ENCODE measurements at places on chromosomes 6 and 20. TPM values are rescaled to one million over a fixed set of nuclear protein-coding genes. Genes with fewer than 3 reads are reported as not detected.

Gene LY6G5C
- 1.3 TPM for total RNA-seq

Gene SNPH
- total RNA-seq, result 8.9 TPM

Gene COL21A1
- 20.8 TPM for total RNA-seq

Gene LAMA4
- total RNA-seq, result 71.1 TPM

Gene AKAP7
- 10.3 TPM for total RNA-seq

Gene OVOL2
- not detected for total RNA-seq

Gene EFCAB8
- not detected for total RNA-seq

Gene DST
- 234 TPM for total RNA-seq

Gene UNC5CL
- total RNA-seq, result 0.40 TPM

Gene CAGE1
- total RNA-seq, result not detected

Gene HTR1E
- not detected for total RNA-seq

Gene AGER
- total RNA-seq, result 1.6 TPM

Gene TTI1
- total RNA-seq, result 11.9 TPM

Gene MRAP2
- 0.13 TPM for total RNA-seq

Gene SIRPD
- total RNA-seq, result not detected

Gene BRPF3
- 17.8 TPM for total RNA-seq

Gene PSMB1
- total RNA-seq, result 145 TPM

Gene GPX5
- total RNA-seq, result not detected

Gene SLC2A4RG
- total RNA-seq, result 95.0 TPM
